LHCN-M2 (cell line): ENCODE measurements at places on chromosomes 4 and X. TPM values are rescaled to one million over a fixed set of nuclear protein-coding genes. Genes with fewer than 3 reads are reported as not detected.

The PLP1 gene
- 0.17 TPM in 1 of 2 replicates, not detected in the other for total RNA-seq

The TCEAL5 gene
- not detected in 2 replicates for total RNA-seq

The JAKMIP1 gene
- not detected in 2 replicates for total RNA-seq

The SPANXA2 gene
- not detected in 2 replicates for total RNA-seq

The ATP1B4 gene
- not detected in 2 replicates for total RNA-seq
